ENCODE measurements at places on chromosomes 6 and 20.

GRCh38 chr6:21022343-21023107, 488.3 kb downstream of the CDKAL1 start:
- DNase-seq, result no peak

GRCh38 chr6:74284284-74284683, 588.3 kb downstream of the CD109 start:
- no peak for DNase-seq

DNA sequence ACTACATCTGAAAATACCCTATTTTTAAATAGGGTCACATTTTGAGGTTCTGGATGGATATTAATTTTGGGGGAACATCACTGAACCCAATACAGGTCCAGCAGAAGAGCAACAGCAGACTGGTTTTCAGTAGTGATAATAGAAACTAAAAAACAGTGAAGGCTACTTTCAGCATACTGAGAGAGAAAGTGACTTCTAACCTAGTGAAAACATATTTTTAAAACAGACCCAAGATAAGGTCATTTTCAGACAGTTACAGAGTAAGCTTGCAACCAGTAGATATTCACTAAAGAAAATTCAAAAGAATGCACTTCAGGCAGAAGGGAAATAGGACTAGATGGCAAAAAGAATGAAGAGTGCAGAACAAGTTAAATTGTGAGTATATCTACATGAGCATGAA, 42.0 kb upstream of the TMEM244 start:
- no peak for DNase-seq

DNA sequence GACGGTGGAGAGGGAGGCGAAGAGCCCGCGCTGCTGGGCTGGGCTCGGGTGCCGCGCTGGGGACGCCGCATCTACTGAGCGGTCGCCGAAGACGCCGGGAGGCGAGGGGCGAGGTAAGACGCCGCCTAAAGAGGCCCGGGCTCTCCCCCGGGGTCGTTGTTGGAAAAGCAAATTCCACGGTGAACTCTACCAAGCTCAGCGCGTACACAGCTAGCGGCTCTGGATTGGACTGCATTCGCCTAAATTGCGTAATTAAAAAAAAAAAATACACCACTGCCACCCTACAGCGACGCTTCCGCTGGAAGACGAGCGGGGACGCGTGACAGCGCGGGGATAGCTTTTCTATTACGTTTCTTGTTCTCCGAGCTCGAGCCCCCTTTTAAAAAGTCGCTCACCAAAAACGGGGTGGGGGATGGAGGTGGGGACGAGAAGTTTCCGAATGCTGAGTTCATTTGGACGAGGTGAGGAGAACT, 92.0 kb upstream of the PRDM1 start:
- peak; percentile 75 for DNase-seq

- DNase-seq, result no peak
Observed at GRCh38 chr6:150224820-150225219, 82.0 kb downstream of the PPP1R14C start.

- peak; percentile 62 for DNase-seq
Observed at GRCh38 chr6:12751694-12752325, 35.2 kb downstream of the PHACTR1 start.

DNA sequence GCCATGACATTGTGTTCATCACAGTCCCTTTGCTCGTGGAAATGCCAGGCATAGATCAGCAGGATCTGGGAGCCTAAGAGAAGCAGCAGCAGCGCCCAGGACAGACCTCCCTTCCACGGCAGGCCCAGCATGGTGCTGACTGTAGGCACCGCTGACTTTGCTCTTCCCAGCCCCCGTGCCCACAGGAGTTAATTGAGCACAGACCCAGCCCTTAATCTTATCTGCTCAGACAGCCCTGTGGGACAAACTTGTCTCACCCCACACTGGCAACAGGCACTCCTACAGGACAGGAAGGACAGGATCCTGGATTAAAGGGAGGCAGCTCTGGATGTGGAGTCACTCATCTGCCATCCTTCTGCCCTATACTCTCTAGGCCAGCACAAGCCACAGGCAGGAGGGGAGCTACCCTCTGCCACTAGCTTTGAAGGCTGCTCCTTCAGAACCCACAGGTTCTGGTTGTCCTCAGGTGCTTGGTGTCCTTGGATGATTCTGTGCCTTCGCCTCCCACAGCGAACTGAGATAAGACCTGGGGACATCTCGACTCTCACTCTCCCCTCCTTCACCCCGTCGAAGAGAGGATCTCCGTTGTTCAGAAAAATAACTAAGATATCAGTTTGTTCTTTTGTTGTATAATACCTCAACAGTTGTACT, at the start of gene CST9L:
Gene CST9L (minus strand): TSS at position 165 of the 651 bp plus-strand sequence. CDS start 34 bp downstream, at position 131.
- DNase-seq, result no peak

DNA sequence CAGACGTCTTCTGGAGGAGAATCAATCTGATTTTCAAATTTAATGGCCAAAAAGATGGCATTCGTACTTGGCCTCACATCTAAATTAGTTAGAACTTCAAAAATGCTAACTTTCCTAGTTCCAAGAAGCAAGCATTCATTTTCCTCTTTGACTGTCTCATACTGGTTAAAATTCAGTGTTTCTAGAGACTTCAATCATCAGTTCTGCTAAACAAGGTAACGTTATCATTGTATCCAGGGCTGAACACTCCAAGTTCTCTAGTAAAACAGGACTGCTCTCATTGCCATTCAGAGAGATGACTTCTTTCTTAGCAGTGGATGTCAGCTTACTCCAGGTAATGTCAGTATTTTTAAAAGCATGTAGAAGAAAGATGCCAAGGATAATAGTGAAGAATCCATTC, 34.6 kb upstream of the ENTPD6 start:
- DNase-seq, result no peak

DNA sequence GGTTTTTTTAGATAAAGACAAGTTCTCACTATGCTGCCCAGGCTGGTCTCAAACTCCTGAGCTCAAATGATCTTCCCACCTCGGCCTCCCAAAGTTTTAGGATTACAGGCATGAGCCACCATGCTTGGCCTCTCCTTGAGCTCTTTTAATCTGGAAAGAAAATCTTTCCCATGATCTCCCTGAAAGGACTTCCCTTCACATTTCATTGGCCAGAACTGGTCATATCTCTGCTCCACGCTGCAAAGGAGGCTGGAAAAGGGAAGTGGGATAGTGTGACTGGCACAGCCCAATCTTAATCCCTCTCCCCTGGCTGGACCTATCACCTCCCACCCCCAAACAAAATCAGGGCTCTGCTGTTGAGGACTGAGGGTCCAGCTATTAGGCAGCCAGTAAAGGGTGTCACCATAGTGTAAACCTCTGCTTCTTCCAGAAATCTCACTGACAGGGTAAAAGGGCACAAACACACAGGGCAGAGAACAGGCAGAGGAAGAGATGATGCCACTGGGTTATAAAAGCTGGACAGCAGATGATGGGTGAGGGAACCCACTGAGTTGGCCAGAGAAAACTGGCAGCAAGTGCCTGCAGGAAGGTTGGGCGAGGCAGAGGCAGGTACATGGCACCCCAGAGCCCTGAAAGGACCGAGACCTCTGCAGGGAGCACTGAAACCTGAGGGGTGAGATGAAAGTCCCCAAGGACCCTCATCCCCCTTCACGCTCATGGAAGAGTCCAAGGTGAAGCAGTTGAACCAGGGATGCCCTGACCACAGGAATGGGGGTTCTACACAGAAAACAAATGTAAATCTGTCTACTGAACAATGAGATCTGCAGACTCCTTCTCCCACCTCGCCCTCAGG, 83.1 kb upstream of the PTPN1 start:
- DNase-seq, result no peak

DNA sequence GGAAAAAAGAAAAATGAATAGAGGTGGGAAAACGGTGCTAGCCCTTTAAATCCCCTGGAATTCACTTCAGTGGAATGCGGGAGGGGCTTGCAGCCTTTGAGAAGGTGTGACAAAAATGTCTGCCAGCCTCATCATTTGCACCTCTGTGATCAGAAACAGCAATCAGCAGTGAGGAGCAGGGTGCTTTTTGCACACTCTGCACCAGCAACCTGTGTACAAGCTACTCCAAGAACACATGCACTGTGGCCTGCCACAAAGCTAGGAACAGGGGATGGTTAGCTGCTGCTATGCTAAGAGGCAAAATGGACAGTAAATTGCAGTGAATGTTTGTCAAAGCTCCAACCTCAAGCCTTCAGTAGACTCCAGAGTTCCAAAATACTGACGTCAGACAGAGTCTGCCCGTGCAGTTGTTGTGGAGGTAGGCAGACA, 29.7 kb downstream of the GINS1 start:
- DNase-seq, result no peak

DNA sequence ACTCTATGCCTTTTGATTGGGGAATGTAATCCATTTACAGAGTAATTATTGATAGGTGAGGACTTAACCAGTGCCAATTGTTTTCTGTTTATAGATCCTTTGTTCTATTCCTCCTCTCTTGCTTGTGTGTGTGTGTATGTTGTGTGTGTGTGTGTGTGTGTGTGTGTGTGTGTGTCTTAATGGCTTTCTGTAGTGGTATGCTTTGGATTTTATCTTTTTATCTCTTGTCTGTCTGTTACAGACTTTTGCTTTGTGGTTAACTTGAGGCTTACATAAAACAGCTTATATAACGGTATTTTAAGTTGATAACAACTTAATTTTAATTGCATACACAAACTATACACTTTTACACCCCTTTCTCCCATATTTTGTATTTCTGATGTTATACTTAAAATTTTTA, 54.7 kb downstream of the CDC5L start:
- no peak for DNase-seq

DNA sequence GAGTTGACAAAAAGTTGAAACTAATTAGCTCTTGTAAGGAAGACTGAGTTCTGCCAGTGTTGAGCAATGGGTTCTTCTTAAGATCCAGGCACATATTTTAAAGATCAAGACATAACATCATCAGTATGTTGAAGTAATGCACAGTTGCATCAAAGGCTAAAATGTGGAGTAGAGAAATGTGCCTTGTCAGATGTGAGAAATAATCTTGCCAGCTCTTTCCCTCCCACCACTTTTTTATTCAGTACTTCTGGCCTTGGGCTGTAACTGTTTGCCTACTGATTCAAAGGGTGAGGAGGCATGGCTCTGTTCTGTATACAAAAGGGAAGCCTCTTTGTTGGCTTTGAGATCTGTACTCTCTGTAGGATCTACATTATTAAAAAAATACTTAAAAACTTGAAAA, 13.1 kb downstream of the PKIB start:
- no peak for DNase-seq

DNA sequence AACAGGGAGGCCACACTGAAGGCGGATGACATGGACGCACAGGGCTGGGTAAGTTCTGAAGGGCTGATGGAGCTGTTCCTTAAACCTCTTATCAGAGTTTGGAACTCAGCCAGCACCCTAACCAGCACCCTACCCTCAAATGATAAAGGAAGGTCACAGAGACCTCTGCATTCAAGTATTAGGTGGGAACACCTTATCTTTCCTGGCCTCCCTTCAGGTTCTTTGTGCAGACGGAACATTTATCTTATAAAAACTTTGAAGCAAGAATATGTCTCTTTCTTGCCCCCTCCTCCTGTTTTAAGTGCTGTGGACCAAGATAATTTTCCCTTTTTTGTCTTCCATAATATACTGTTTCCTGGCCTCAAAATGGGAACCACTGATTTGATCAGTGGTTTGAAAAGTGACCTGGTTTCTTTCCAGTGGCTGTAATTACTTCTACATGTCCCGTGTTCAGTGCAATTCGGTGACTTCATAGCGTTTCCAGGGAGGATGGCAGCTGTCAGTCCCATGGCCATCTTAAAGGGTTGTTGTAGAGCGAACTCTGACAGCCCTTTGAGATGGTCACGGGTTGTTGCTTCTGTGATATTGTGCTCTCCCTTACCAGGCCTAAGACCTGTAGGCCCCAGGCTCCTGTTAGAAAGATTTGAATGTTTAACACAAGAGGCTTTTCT, 213.2 kb upstream of the MYLIP start:
- DNase-seq, result no peak

DNA sequence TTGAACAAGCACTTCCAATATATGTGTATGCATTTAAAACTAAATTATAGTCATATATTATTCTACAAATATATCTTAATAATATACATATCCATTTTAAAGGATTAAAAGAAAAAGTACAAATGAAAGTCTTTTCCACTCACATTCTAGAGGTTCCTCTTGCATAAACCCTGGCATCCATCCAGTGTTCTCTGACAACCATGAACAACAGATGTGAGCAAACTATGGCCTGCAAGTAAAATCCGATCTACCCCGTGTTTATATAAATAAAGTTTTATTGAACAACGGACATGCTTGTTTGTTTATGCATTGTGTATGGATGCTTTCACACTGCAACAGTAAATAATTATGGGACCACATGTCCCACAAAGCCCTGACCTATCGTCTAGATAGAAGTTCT, 1122.3 kb downstream of the EPHA7 start:
- DNase-seq, result no peak

GRCh38 chr20:25055711-25056495, 2.0 kb downstream of the ACSS1 start:
- DNase-seq, result no peak

- no peak for DNase-seq
Observed at GRCh38 chr20:38387953-38388352, 41.7 kb downstream of the LBP start.

DNA sequence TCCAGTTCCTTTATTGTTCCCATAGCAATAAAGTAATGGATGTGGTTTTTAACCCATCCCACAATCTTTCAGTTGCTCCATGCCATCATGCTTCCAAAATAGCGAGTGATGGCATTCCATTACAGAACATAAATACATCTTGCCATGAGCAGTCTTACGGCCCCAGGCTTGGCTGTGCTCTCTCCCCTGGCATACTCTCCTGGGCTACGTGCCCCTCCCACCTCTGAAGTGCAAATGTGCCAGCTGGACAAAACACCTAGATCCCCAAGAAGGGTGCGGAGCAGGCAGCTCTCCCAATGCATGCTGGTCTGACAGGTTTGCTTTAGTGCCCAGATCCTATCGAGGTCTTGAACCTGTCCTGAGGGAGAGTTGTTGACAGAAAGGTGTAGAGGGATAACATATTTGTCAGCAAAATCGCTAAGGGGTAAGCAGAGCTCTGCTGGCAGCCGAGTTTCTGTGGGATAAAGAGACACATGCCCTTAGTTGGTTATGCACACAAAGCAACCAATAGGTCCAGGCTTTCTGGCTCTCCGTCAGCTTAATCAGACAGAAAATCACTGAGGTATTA, 43.9 kb upstream of the PAX1 start:
- no peak for DNase-seq

- DNase-seq, result no peak
Observed at GRCh38 chr6:160048471-160048870, 73.1 kb upstream of the SLC22A1 start.

DNA sequence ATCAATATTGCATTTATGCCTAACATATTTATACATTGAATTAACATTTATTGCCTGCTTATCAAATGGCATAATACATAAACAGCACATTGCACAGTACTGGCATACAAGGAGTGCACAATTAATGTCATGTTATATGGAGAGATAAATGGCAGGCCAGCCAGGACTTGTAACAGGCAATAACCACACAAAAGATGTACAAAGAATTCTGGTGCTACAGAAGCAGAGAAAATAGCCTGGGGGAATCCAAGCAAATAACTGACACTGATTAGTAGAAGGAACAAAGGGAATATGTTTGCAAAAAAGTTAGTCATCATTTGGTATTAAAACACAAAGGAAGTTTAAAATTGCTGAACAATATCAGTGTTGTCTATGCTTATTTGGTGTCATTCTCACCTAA, 27.3 kb downstream of the COL21A1 start:
- no peak for DNase-seq

Measured in activated CD8-positive, alpha-beta memory T cell treated with anti-CD3 and anti-CD28 coated beads, Interleukin-2, amount 10 ng/mL, durations not matched to agents 7 days and 5 days (primary cell).